Mucosa of descending colon (tissue), 3 donors: ENCODE measurements at places on chromosomes 6 and 20. TPM values are rescaled to one million over a fixed set of nuclear protein-coding genes. Genes with fewer than 3 reads are reported as not detected.

The METTL24 gene
- 1.2 TPM for total RNA-seq

The OPRL1 gene
- 0.39 TPM for total RNA-seq

The TCF15 gene
- total RNA-seq, result 0.82 TPM

The PRR18 gene
- not detected for total RNA-seq

GRCh38 chr6:135073756-135074393 lies 19.3 kb upstream of the HBS1L start:
- no peak for DNase-seq
